ENCODE measurements at places on chromosomes 5 and 9.

DNA sequence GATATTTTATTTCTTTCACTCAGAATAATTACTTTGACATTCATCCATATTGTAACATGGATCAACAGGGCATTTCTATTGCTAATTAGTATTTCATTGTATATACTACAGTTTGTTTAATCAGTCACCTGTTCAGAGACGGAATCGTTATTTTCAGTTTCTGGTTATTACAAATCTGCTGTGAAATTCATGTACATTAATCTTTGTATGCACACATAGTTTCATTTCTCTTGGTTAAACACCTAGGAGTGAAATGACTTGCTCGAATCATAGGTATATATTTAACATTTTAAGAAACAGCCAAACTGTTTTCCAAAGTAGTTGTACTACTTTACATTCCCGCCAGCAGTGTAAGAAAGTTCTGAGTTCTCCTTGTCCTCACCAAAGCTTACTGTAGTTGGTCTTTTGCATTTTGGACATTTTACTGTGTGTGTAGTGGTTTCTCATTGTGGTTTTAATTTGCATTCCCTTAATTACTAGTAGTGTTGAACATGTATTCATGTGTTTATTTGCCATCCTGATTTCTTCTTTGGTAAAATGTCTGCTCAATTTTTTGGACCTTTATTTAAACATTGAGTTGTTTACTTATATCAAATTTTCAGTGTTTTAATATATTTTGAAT is 198.2 kb downstream of the SAXO1 start:
- DNase-seq, result no peak

GRCh38 chr5:56215019-56215830 is 17.9 kb downstream of the ANKRD55 start:
- no peak for DNase-seq

- no peak for DNase-seq
These were observed 66.7 kb downstream of the PSD2 start for GRCh38 chr5:139862313-139862712.

- no peak for DNase-seq
These were observed 62.2 kb upstream of the SLC2A8 start for GRCh38 chr9:127334725-127335124.

DNA sequence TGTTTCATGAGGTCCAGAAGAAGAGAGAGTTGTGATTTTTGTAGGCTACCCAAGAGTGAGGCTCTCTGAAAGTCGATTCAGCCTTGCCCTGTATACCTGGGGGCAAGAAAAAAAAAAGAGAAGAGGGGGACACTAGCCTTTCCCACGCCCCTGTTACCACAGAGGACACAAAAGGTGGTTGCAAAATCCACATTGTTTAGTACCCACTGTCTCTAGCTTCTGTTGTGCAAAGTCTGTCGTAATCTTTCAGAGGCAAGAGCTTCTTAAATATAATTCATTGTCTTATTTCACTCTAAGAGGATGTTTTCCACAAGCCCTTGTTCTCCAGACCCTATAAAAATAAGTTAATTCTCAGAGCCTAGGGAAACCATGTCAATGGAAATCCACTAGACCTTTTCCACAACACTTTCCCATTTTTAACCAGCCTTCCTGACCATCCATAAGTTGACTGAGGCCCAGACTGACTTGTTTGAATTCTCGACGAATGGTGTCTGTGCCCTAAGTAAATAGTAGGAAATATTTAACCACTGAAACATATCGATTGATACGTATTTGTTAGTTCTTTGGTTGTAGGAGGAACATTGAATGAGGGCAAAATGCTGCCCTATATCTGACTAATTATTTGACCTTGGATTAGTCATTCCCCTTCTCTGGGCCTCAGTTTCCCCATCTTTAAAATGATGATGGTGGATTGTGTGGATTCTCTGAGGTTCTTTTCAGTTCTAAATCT is 182.7 kb downstream of the PAPPA start:
- DNase-seq, result no peak

DNA sequence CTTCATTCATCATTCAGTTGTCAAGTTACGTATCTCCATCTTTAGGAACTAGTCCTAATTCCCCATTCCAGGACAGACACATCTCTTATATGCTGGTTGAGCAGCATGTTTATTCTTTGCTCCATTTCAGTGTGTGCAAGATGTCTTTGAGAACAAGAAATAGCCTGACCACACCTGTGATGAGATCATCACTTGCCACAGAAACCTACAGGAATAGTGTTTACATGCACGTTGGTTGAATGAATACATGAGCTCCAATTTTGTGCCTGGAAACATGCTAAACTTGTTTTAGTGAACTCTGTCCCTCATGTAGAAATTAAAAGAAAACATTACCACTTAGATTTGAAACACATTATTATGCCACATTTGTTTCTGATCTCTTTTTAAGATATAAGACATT is 489.1 kb downstream of the CDH18 start:
- DNase-seq, result no peak

GRCh38 chr5:144335561-144335960 is 164.9 kb downstream of the KCTD16 start:
- DNase-seq, result no peak

DNA sequence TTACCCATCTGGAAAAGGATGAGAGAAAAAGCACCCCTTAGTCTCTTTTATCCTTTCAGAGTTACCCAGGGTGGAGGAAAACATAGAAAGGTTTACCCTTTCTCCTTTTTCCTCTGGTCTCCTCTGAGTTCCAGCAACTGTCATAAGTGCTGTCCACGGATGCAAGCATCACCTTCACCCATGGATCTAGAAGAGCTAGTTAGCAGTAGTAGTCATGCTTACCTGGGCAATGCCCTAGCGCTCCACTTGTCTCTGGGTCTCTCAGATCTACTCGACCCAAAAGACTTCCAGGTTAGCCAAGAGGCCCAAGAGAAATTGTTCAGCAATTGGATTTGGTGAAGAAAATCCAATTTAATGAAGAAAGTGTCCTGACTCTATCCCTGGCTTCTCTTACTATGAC is 656.2 kb upstream of the PTPRD start:
- DNase-seq, result no peak

- no peak for DNase-seq
These were observed 2.0 kb downstream of the ABL1 start for GRCh38 chr9:130837002-130837511.

GRCh38 chr9:95131023-95131943 is 186.2 kb downstream of the FANCC start:
- DNase-seq, result peak; percentile 58

DNA sequence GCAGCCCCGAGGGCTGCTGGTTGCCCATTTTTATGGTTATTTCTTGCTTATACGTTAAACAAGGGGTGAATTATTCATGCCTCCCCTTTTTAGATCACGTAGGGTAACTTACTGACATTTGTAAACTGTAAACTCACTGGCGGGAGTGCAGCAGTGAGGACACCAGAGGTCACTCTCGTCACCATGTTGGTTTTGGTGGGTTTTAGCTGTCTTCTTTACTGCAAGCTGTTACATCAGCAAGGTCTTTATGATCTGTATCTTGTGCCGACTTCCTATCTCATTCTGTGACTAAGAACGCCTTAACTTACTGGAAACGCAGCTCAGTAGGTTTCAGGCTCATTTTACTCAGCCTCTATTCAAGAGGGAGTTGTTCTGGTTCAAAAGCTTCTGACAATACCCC is 155.0 kb upstream of the PRDM9 start:
- DNase-seq, result no peak

DNA sequence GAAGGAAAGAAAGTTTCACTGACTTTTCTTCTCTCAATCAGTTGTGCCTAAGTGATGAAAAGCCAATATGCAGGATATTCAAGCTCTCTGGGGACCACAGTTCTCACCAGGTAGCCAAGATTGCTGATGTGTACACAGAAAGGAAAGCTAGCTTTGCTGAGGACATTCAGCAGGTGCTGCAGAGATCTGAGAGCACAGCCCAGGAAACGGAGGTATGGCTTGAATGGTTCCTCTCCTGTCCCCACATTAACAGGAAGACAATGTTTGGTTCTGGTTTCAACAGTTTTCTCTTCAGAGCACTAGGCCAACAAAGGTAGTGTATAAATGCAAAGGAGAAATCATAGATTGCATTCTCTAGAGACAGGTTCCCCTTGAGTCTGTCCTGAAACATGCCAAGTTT is 69.6 kb downstream of the PTPDC1 start:
- DNase-seq, result no peak

DNA sequence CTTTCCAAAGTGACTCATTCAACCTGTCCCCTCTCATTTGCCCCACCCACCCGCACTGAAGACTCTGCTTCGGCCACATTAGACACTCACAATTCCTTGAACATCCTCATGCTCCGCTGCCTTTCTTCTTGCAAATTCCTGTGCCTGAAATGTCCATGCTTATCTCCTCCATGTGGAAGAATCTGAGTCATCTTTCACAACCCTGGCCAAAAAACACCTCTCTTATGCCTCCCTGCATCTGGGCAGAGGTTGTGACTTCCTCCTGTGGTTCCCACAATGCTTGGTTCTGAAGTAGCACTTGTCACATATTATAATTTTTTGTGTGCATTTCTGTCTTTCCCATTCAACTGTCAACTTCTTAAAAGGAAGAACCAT is 238.6 kb downstream of the ENC1 start:
- DNase-seq, result no peak

GRCh38 chr5:50727149-50727496 is 60.7 kb downstream of the PARP8 start:
- no peak for DNase-seq

- DNase-seq, result no peak
These were observed 181.8 kb downstream of the CRB2 start for GRCh38 chr9:123537809-123538208.

DNA sequence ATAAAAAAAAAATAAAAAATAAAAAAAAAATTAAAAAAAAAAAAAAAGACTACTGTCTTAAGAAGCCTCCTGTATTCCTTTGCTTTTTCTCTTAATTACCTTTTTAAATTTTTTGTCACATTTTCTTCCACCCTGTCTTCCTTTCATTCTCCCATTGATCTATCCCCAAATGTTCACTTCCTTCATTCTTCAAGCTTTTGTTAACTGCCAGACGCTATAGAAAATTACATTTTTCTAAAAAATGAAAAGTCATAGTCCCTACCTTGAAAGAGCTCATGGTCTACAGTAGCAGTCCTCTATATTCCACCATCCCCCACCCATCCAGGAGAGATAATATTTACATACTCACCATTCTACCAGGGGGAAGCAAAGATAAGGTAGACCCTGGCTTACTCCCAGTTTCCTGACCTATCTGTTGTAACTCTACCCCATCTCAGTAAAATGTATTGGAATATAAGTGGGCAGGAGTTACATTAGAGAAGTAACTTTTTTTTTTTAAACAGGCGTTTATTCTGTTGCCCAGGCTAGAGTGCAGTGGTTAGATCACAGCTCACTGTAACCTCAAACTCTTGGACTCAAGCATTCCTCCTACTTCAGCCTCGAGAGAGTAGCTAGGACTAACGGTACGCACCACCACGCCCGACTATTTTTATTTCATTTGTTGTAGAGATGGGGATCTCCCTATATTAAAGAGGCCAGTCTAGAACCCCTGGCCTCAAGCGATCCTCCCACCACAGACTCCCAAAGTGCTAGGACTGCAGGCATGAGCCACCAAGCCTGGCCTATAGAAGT is 3.8 kb upstream of the PRKAA1 start:
- DNase-seq, result no peak

DNA sequence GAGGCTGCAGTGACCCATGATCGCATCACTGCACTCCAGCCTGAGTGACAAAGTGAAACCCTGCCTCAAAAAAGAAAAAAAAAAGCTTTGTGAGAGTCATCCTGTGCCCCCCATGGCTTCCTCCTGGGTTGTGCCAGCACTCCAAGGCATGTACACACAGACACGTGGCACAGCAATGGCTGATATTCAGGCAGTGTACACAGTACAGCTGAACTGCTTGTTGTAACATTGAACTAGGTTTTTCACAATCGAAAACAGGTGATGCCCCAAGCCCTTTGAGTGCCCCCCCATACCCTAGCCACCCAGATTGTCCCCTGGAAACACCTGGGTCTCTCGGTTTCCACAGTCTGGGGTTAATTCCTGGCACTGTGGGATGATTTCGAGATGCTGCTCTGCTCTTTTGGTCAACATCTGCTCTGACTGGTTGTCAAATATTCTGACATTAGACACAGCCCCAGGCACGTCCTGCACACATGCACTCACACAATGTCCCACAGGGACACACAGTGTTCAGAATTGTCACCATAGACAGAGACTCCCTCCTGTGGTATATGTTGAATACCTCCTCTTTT is 9.2 kb downstream of the SPINK4 start:
- DNase-seq, result no peak

GRCh38 chr5:42483472-42484154 is 60.4 kb downstream of the GHR start:
- DNase-seq, result no peak

DNA sequence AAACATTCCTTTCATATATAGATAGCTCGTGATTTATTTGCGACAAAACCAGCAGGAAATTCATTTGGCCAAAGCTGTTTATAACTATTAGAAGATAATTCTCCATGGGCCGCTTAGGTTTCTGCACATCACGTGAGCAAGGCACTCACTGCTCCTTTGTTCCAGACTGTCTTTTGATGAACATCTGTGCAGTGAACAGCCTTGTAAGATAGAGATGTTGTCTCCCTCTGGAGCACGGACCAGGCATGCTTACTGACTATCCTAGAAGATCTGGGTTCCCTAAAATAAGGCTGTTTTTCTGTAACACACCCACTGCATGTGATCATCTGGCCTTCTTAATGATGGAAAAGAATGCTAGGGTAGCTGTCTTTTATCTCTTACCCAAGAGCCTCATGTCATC is 30.9 kb downstream of the YIPF5 start:
- DNase-seq, result no peak

GRCh38 chr9:84478996-84479395 is 138.4 kb upstream of the SLC28A3 start:
- DNase-seq, result no peak

- DNase-seq, result no peak
These were observed 5.8 kb downstream of the HMGCR start for GRCh38 chr5:75342836-75343235.

- no peak for DNase-seq
These were observed 25.5 kb downstream of the MTRR start for GRCh38 chr5:7894439-7894838.

- no peak for DNase-seq
These were observed 268.6 kb downstream of the TRPM3 start for GRCh38 chr9:70852711-70853240.

DNA sequence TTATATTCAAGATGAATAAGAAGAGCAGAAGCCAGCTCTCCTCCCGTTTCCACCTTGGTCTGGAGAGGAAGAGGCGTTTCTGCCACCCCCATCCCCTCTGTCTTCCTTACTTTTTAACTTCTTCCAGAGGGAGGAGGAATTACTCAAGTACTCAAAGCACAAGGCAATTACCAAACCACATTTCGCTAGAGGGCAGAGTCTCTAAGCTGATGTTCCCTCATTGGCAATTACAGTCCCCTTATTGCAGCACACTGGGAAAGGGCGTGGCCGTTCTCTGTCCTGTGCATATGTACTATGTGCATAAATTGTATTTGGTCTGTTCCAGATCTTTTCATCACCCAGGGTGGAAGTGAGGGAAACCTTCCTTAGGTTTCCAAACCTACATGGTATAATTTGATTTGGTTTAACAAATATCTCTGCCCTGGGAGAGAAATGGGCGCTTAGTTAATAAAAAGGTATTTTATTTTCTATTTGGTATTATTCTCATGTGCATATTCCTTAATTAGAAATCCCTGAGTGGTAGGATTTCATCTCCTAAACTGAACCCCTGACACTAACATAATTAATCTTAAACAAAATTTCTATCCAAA is 29.8 kb upstream of the ALDOB start:
- no peak for DNase-seq

Data from stimulated activated CD4-positive, alpha-beta T cell treated with anti-CD3 and anti-CD28 coated beads, Interleukin-2, amount 100 ng/mL, for 24 hours (primary cell).